ENCODE measurements at places on chromosomes 2 and 18. TPM values are rescaled to one million over a fixed set of nuclear protein-coding genes. Genes with fewer than 3 reads are reported as not detected.

GRCh38 chr2:70181363-70181956, 9.4 kb downstream of the C2orf42 start:
- peak; percentile 45 for DNase-seq

GRCh38 chr2:132607426-132608090, 62.4 kb downstream of the LYPD1 start:
- DNase-seq = no peak

DNA sequence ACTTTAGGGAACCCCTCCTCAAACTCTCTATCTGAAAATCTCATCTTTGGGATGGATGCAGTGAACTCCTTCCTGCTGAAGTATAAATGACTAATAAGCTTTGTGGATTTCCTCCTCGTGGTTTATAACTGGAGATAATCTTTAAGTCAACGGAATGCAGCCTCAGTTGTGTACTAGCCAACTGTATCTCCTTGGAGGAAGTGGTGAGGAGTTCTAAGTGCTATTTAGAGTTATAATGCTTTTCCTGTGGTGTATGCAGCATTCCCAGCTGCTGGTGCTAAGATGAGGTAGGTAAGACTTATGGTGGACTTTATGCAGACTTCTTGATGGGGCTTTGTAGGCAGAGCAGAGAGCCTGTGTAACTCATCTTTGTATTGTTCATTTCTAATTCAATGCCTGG, 90.9 kb downstream of the LYPD6B start:
- no peak for DNase-seq

DNA sequence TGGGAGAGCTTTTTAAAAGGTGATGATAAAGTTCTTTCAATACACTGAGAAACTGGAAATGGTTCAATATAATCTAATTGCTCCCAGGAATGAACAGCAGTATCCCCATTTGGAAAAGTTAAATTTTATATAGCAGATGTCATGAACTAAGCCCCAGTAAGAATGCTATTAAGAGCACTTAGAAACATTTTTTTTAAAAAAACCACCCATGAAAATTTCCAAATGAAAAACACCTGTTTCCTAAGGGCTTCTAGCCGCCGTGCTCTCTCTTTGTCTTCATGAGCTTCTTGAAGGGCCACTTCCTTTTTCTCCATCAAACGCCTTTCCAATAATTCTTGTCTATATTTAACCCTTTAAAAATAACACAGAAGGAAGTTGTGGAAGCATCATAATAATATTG, 77.0 kb downstream of the UPP2 start:
- no peak for DNase-seq

GRCh38 chr2:232950751-232951150, 62.3 kb downstream of the NGEF start:
- DNase-seq = no peak

- peak; percentile 58 for DNase-seq
Measured at GRCh38 chr2:233062946-233063268, 2.8 kb downstream of the INPP5D start.

- DNase-seq = no peak
Measured at GRCh38 chr2:165126244-165126643, 77.6 kb downstream of the SCN3A start.

GRCh38 chr2:37375741-37376288, 31.4 kb downstream of the QPCT start:
- DNase-seq = no peak

The NDC80 gene
- 1.4 TPM for total RNA-seq

The DSC2 gene
- total RNA-seq = 2.6 TPM

The IL1R2 gene
- total RNA-seq = 27.0 TPM

Data from posterior vena cava (tissue), 2 donors.